ENCODE measurements at places on chromosomes 11 and 22.

GRCh38 chr22:21443057-21443734 is 24.0 kb upstream of the TMEM191C start:
- no peak for DNase-seq

DNA sequence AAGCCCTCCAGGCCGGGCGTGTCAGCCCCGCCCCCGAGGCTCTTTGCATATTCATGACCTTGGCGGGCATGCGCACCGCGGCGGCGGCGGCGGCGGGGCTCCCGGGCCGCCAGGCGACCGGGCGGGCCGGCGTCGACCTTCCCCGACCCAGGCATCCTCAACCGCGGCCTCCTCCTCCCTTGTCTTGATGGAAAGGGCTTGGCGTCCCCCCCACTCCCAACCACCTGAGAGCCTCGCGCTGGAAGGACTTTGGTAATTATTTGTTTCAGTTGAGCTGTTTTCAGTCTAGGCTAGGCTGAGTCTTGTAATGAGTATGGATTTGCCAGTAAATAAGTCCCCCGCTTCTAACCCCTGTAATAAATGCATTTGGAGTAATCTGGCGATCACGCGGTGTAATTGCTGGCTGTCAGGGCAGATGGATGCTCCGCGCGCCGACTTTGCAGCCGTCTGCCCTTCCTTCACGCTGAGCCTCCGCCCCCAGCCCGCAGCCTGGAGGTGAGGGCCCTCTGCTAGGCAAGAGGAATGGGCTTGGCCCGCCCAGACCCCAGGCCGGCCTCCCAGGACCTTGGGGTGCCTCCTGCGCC is 25.2 kb downstream of the FLRT1 start:
- peak; percentile 74 for DNase-seq

DNA sequence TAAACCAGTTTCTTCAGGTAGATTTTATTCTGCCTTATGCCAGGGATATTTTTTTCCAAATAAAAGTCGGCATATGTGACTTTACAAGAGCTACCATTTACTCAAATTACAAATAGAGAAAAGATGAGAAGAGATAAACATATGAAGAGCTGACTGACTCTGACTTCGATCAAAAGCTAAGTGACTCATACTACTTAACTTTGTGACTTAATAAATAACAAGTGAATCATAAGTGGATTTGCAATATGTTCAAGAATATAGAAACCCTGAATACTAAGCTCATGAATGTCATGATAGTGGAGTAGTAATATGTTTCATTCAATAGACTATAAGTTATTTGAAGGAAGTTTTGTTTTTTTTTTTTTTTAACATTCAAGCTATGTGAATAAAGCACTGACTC is 130.5 kb upstream of the ANO3 start:
- no peak for DNase-seq

DNA sequence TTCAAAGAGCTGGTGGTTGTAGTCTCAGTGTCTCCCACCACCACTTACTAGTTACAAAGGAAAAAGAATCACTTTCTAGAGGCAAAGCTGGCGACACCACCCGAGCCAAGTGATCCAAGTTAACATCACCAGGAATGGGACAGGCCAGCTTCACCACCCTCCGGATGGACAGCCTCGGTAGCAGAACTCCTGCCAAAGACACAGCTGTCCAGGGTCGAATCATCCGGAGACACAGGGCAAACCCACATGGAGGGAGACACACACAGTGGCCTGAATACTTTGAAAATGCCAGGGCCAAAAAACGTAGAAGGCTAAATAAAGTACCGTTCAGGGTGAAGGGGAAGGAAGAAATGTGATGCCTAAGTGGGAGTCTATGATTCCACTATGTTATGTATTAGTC is 33.1 kb downstream of the KCNQ1 start:
- DNase-seq = no peak

- no peak for DNase-seq
These were observed 78.8 kb downstream of the FEZ1 start for GRCh38 chr11:125416981-125417935.

DNA sequence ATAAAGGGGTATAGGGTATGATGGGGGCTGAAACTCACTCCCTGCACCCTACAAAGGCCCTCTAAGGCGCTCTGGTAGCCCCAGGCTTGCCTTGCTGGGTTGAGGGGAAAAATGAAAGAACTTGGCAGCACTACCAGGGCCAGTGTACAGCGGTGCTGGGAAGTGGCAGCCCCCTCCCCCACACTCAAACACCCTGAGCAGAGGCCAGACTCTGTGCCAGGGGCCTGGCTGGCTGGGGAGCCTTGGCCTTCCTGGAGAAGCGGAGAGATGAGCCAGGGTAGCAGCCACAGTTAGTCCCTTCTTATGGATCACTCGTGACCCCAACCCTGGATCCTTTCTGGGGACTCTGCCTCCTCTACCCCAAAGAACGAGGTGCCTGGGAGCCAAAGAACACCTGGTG is 2.7 kb downstream of the TMEM134 start:
- DNase-seq = no peak

DNA sequence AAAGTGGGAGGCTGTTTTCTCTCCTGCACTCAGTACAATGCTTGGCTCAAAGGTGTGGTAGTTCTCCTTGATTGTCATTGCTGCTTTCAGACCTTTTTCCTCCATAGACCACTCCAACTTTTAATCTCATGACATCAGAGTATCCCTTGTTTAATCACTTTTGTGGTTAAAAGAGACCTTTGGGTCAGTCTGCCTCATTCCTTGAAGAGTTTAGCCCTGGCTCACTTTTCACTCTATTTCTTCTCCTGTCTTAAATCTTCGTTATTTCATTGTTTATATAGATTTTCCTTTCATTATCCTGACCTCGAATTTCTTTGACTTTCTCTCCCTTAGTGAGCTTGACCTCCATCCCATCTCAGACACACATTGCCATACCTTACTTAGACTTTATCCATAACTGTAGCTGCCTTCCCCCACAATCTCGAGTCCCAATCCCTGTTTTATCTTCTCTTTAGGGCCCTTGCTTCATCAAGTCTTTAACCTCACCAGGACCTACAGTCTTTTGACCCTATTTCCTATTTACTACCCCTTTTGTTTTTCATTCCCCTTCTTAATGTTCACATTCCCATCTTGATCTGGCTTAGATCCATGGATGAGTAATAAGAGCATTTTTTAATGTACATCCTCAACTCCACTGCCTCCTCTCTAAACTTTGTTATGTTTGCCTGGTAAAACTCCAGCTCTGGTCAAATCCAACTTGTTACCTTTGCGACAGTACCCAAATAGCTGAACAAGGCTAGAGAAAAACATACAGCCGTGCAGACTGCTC is 9.5 kb downstream of the ATXN10 start:
- no peak for DNase-seq

DNA sequence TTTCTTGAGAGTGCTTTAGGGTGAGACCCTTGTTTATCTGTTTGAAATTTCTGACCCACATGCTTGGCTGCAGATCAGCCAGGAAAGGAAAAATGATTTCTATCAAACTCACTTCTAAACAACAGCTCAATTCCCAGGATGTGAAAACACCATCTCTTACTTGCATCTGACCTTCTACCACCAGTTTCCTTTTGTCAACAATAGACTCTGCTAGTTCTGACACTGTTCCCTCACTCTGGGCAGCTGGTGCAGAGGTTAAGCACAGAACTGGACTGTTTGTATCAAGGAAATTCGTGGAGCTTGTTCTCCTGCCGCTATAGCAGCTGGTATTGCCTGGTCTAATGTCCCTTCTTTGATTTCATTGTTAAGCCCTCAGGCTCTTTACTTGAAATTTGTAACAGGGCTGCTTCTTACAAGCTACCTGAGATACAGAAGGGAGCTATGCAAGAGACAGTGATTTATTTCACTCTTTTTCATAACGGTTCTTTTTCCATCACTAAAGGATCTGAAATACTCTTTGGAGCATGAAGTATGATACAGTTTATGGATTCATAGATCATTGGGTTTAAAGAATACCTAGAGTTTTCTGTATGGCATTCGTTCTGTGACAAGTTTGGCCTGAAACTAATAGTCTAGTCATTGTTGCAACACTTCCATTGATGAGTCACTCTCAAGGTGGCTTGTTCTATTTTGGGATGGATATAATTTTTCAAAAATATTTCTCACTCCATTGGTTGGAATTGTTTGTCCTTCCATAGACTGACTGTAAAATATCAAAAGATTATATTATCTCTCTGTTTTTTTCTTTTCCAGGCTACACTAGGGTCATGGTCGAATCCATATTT is 178.2 kb upstream of the ZC3H12C start:
- DNase-seq = no peak

DNA sequence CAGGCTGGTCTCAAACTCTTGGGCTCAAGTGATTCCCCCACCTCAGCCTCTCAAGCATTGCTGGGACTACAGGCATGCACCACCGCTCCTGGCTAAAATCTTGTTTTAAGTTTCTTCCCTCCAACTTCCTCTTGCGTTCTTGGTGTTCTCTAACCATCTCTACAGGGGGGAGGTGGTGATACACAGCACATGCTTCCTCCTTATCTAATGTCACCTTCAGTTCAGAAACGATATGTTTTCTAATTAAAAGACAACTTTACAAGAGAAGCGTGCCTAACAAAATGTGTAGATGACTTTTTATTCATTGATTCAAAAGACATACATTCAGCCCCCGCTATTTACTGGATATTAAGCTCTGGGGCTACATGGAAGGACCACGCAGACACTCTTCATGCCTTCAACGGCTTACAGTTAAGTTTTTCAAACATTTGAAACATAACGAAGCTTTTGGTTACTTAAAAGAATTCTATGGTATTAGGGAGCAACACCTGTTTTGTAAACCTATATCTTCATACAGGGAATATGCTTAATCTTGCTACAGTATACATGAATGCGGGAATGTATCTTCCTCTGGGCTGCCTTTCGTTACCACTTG is 933 bp upstream of the DLAT start:
- DNase-seq = no peak

DNA sequence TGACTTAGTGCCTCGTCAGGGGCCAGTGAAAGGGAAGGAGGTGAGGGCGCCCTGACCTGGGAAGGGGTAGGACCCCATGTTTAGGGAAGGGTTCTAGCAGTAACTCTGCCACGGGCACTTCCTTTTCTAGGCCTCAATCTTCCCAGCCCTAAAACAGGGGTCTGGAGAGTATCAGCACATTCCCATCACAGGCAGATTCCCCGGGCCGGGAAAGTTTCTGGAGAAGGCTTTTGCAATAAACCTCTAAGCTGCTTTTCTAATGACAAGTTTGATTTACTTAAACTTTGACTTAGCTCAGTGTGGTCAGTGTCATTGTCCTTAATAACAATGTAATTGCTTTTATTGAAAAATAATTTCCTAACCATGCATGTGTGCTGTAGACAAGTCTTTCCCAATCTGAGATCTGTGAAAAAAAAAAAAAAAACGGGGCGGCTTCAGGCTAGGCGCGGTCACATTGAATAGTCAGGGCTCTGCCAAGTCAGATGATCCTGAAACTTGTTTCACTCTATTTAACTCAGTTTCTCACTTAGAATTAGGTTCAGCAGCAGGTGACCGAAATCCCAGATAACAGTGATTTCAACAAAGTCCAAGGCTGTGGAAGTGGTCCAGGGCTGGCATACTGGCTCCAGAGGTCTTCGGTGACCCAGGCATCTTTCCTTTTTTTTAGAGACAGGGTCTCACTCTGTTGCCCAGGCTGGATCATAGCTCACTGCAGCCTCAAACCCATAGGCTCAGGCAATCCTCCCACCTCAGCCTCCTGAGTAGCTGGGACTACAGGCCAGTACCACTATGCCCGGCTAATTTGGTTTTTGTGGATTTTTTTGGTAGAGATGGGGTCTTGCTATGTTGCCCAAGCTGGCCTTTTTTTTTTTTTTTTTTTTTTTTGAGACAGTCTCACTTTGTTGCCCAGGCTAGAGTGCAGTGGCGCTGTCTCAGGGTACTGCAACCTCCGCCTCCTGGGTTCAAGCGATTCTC is 19.5 kb upstream of the TAB1 start:
- DNase-seq = no peak

- DNase-seq = no peak
These were observed 98.0 kb upstream of the TBCEL start for GRCh38 chr11:120925944-120926343.

DNA sequence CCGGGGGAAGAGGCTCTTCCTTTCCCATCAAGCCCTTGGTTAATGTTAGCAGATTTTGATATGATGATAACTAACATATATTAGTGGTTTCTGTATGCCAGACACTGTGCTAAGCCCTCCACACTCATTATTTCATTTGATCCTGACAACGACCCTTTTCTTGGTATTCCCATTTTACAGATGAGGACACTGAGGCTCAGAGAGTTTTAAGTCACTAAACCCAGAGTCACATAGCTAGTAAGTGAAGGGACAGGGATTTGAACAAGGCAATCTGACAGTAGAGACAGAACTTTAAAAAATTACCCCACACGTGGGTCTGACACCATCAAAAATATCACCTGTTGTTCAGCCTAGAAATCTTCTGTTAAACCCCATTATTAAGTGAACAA is 22.4 kb downstream of the POU2AF1 start:
- no peak for DNase-seq

DNA sequence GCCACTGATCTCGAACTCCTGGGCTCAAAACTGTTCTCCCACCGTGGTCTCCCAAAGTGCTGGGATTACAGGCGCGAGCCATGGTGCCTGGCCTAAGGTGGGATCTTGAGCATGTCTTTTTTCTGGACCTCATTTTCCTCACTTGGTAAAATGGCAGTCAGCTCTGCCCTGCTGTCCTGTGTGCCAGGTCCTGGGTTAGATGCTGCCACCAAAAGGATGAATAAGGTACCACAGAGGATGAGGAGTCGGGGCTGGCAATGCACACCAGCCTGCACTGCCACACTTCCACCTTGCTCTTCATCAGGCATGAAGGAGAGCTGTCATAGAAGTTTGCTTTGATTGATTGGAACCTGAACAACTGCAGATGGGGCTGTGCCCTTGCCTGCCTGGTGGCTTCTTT is 32.3 kb downstream of the ACO2 start:
- DNase-seq = peak; percentile 25

- no peak for DNase-seq
These were observed 69.7 kb upstream of the SLC6A5 start for GRCh38 chr11:20529757-20530156.

GRCh38 chr11:42823546-42823945 is 488.2 kb upstream of the API5 start:
- no peak for DNase-seq

DNA sequence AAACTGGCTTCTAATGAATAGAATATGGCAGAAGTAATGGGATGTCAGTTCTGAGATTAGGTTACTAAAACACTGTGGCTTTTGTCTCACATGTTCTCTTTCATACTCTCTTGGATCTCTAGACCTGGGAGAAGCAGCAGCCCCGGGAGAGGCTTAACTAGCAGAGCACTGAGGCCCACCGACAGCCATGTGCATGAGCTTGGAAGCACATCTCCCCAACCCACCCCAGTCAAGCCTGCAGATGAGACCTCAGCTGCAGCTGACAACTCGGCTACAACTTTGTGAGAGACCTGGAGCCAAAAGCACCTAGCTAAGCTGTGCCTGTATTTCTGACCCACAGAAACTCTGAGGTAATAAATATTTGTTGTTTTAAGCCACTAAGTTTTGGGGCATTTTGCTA is 100.8 kb downstream of the TRIM29 start:
- DNase-seq = no peak

All from NCI-H1694 treated with DMSO at 0.1 percent for 48 hours (cell line).